ENCODE measurements at places on chromosomes 4 and X.

DNA sequence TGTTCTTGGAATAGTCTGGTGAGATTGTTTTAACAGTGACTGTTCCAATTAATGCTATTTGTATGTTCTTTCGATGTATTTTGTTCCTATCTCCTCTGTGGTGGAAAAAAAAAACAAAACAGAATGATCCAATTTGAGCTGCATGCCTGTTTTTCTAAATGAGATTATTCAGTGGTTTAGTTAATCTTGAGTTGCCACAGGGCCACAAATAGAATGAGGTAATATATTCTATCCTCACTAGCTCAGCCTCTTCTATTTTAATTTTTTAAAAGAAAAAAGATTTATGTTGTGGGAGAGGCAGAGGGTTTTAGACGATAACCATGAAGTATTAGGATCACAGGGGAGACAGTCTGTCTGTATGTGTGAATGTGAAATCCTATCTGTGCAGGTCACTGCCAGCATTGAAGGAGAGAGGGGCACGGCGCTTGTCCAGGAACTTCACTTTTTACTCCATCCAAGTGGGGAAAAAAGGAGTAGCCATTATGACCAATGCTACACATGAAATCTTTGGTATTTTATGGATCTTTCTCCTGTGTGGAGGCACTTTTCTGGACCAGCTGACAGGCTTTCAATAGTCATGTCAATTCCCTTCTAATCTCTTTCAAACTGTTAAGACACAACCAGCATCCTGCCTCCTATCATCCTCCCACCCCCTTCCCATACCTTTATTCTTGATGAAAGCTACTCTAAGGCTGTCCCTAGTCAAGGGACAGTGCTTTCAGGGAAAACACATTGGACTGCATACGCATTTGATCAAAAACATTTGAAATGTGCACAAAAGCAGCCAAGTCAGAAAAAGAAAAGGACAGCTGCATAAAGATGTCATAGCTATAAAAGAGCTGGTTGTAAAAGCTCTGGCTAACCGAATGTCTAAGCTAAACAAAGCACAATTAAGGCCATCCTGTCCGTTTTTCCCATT, 1063.8 kb upstream of the INTU start:
- no peak for DNase-seq

DNA sequence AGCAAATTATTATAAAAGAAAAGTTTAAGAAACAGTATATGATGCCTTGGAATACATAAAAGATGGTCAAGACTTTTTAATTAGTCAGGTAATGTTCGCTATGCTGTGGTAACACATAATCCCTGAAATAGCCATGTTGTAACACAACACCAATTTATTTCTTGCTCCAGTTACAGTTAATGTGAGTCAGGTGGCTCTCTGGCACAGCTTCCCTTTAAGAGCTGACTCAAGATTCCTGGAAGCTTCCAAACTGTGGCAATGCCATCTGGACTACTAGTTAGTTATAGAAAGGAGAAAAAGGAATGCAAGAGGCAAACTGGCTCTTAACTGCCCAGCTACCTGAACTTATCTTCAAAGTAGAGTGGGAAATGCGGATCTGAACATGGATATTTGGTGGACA, 210.5 kb downstream of the CHM start:
- no peak for DNase-seq

- DNase-seq = no peak
These were observed 12.6 kb downstream of the BCOR start for GRCh38 chrX:40085102-40085551.

DNA sequence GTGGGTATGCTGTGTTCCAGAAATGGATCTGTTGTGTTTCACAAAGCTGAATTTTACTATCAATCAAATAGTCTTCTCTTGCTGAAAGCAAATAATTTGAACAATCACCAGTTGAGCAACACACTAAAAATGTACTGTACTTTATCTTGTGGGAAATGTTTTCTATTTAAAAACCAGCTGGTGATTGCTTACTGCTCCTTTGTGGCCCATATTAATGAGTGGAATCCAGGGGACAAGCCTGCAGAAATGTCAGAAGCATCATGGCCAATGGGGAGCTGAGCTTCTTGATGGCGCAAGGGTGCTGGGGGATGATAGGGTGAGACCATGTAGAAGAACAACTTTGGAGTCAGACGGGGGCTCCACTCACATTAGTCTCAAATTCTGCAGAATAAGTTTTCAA, 346.2 kb downstream of the ARHGAP10 start:
- DNase-seq = no peak

DNA sequence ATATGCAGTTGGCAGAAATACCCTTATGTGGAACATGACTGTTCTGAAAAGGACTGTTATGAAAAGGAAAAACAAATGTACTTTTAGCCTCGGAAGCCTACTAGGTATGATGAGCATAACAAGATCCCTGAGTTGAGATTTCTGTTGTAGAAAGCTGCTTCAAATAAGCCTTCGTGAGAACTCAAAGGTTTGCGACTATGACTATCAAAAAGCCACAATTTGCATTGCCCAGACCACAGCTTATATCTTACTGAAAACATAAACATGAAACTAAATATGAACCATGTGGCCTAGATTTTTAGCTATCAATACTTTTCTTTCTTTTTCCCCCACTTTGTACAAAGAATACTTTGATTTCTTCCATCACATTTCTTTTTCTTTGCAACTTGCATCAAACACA, 398.2 kb upstream of the LCORL start:
- DNase-seq = no peak

GRCh38 chr4:3255611-3256186, 6.7 kb downstream of the MSANTD1 start:
- no peak for DNase-seq

GRCh38 chrX:57104406-57104805, 16.9 kb downstream of the SPIN2B start:
- no peak for DNase-seq

DNA sequence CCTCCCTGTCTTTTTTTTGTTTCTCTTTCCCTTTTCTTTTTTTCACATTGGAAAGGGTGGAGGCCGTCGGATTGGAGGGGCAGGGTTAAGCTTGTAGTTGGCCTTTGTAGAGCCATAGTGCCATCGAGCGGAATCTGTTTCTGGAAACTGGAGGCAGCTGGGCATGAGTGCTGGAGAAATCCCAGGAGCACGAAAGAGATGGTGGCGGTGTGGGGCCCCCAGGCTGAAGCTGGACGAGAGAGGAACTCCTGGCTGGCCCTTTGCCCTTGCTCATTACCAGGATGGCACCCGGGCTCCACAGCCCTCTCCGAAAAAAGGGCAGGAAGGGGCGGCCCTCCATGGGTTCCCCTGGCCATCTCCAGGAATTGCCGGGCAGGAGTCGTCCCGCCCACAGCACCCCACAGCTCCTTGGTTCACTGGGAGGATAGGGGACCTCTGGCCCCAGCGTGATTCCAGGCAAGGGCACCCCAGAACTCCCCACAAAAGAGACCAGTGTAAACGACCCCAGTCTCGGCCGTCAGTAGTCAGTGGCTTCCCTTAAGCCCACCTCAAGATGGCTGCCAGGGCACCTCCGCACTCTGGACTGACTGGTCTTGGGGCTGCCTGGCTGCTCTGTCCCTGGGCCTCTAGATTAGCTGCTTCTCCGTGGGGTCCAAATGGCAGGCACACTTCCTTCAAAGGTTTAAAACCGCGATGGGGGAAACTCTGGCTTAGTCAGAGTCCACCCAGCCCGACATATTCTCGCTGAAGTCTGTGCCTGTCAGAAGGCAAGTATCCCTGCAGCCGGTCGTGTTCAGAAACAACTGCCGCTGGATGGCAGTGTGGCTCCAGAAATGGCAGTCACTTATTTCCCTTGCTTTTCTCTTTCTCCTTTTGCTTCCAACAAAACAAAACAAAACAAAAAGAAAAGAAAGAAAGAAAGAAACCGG, 74.1 kb downstream of the NBDY start:
- peak; percentile 43 for DNase-seq

DNA sequence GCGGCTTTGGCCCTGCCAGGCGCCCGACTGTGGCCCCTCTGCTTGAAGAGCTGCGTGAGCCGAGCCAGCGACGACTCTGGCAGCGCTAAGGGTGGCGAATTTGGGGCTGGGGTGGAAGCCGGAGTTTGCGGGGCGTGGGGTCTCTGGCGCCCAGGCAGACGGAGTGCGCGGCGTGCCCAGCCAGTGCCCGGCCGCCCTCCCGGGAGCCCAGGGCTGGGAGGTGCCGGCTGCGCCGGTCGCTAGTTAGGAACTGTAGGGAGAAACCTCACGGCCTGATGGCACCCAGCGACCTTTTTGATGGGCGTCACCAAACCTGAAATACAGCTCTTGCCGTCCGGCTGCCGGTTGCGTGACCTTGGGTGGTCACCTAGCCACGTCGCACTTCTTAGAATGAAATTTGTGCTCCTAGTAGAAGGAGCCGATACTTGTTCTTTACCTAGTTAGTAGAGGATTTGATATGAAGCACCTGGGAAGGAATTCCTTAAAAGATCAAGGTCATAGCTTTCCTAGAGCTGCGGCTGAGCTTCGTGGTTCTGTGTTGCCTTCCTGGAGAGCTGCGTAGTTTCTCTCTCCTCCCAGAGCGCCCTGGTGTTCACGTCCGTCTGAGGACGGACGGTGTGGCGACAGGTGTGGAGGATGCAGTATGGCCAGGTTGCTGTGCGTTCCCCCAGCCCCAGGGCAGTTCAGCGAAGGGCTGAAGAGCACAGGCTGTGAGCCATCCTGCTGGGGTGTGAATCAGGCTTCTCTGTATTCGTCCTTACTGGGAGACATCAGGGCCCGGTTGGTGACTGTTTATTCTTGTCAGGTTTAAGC, 680 bp downstream of the MAEA start:
- DNase-seq = no peak

- DNase-seq = no peak
These were observed 44.9 kb downstream of the NAT8L start for GRCh38 chr4:2103843-2104547.

DNA sequence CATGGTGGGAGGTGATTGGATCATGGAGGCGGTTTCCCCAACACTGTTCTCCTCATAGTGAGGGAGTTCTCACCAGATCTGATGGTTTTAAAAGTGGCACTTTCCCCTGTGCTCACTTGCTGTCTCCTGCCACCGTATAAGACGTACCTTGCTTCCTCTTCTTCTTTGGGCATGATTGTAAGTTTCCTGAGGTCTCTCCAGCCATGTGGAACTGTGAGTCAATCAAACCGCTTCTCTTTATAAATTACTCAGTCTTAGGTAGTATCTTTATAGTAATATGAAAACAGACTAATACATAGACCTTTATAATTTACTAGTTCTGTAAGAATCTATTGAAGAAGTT, 82.5 kb upstream of the PITX2 start:
- DNase-seq = no peak

GRCh38 chr4:38243388-38244053, 283.3 kb downstream of the PTTG2 start:
- DNase-seq = no peak

- no peak for DNase-seq
These were observed 24.7 kb downstream of the ETNPPL start for GRCh38 chr4:108738003-108738706.

DNA sequence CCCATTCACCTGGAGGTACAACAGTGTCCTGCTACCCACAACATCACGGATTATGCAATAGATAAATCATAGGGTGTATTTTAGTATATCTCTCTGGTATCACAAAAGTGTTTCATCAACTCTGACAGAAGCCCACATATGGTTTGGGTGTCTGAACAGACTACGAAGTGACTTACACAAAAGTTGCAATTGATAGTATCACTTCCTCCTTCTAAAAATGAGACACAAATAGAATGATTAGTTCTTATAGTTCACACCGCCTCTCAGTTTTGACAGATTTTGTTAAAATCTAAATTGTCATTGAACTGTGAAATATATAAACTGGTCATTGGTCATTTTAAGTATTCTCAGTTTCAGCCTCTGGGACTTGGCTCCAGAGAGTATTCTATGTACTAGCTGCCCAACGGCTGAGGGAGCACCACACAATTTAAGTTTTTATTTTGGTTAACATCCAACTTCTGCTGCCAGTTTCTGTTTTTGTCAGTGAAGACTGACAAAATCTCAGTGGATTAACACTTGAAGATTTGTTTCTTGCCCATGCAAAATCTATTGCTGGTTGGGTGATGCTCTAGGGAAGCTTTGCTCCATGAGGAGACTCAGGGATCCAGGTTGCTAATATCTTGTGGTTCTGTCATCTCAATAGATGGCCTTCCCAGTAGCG, 113.8 kb upstream of the PUDP start:
- DNase-seq = no peak

- DNase-seq = no peak
These were observed 338.7 kb upstream of the GATB start for GRCh38 chr4:152099555-152099954.

- DNase-seq = no peak
These were observed 40.1 kb downstream of the STAG2 start for GRCh38 chrX:124001581-124001980.

DNA sequence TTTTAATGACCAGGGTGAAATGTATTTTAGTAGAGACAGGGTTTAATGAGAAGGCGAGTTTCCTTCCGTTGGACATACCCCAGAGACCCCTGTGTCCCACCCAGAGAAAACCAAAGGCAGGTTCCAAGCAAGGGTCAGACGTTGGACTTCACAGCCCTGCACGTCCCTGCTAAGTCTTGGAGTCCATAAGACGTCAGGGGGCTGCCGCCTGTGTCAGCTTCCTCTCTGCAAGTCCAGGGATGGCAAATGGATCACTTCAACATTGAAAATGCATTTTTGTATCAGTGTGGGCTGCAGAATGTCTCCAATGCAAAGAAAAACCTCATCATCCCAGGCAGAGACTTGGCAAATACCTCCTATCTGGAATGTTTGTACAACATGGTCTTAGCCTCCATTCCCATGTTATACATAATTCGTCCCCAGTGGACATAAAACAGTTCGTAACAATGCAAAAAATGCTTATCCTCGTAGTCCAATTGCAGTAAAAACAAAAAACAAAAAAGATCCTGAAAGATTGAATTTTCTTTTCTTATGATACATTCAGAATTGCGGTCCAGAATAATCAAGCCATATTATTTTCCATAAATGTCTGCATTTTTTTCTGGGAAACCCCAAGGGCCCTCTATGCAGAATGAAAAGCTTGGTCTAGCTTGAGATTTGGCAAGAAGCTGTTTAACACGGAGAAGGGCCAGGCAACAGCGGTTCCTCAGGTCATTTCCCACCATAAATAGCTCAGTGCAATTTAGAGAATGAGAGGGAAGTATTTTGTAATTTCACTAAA, 190.9 kb downstream of the SHOX start:
- DNase-seq = no peak

DNA sequence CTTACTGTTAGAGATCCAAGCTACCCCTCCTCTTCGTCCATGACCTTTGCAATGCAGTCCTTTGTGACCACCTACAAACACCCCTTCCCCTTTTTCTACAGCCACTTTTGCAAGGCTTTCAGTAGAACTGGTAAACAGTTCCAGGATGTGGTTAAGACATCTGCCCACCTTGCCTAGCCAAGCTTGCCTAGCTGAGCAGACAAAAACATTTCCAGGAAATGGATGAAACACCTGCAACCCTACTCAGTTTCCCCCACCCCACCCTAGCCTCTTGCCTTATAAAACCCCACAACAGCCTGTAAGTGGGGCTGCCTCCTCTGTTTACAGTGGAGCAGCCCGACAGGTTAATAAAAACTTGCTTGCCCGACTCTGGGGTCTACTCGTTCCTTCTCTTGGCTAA, 133.8 kb downstream of the ZC4H2 start:
- DNase-seq = no peak

GRCh38 chrX:36434522-36434921, 515.0 kb downstream of the CFAP47 start:
- DNase-seq = no peak

- no peak for DNase-seq
These were observed 51.0 kb upstream of the NSUN7 start for GRCh38 chr4:40698733-40699132.

- no peak for DNase-seq
These were observed 63.4 kb downstream of the SCML2 start for GRCh38 chrX:18291006-18291545.

GRCh38 chr4:152727784-152728183, 48.0 kb upstream of the TMEM154 start:
- DNase-seq = no peak
